ENCODE measurements at places on chromosomes 7 and 10.

DNA sequence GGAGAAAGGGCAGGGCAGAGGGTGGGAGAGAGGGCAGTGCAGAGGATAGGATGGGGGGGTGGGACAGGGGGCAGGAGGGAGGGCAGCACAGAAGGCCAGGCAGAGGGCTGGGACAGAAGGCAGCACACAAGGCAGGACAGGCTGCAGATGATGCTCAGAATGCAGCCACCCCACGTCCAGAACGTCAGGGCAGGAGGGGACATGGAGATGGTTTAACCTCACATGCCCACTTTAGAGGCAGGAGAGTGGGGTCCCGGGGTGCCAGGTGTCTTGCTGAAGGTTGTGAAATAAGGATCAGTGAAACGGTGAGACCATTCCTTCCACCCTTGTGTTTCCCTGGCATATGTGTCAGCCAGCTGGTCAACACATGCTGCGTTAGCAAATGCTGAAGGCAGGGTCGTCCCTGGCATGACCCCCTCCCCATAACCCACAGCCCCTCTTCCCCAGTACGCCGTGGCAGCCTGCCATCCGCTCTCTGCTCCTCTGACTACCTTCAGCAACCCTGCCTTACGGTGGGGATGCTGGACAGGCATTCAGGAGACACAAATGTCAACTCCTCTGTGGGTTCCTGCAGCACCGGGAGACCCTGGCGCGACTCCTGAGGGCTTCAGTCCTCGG is 592.1 kb downstream of the DNAJB6 start:
- DNase-seq, result no peak

GRCh38 chr7:155057076-155057475 is 13.0 kb upstream of the HTR5A start:
- DNase-seq, result no peak

DNA sequence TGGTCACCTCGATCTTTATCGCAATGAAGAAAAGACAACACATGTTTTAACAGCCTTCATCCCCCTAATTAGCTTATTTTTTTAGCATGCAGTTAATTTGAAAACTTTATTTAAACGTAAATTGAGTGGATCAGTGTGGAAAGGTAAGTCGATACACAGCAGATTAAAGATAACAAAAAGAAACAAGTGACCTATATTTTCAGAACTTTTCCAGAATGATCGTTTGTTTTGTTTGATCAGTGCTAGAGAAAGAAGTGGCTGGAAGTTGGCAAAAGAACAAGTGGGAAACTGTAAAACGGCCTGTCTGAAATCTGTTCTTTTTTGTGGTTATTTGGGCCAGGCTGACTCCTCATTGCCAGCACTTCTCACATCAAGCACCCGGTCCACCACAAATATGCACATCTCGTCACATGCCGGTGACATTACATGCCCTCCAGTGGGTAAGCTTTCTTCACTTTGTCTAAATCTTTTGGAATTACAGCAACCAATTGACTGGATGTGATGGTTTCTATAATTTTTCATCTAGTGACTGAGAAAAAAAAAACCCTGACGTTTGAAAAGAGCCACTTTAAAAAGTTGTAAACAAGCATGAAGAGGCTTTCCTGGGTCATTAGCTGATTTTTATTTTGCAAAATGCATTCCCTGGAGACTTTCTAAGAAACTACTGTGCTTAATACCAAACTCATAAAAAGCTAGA is 33.2 kb downstream of the C7orf33 start:
- DNase-seq, result no peak

DNA sequence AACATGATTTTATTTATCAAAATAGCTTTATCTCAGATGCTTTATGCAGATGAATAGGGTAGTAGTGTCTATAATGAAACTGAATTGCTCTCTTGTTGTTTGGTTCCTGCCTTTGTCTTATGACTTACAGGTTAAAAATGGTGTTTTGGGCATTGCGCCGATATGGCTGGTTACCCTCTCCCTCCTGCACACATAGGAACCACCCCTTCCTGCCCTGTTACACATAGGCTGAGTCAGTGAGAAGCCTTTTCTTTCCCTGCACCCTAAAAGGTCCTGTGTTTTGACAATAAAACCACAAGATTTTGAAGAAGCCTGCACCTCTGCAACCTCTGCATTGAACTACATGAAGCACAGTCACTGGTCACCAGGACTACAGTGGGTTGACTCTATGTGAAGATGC is 655.8 kb upstream of the ANKRD30A start:
- DNase-seq, result no peak

- DNase-seq, result no peak
Observed at GRCh38 chr7:39187130-39187529, 209.4 kb downstream of the POU6F2 start.

DNA sequence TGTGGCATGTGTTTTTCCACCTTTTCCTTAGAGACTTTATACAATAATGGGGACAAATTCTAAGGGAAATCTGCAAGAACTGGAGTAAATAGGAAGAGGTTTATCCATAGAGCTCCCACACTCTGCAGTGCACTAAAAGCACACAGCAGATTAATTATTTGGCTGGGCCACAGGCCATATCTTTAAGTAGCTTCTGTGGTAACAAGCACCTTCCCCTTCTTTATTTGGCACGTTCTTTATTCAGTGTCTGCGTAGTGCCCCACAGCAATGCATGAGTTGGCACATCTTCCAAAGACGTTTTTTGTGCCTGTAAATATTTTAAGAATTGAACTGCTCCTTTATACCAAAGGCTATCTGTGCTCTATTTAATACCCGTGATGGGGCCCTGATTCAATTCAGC is 104.9 kb upstream of the MBL2 start:
- no peak for DNase-seq

- no peak for DNase-seq
Observed at GRCh38 chr10:33698033-33698432, 363.6 kb upstream of the NRP1 start.

DNA sequence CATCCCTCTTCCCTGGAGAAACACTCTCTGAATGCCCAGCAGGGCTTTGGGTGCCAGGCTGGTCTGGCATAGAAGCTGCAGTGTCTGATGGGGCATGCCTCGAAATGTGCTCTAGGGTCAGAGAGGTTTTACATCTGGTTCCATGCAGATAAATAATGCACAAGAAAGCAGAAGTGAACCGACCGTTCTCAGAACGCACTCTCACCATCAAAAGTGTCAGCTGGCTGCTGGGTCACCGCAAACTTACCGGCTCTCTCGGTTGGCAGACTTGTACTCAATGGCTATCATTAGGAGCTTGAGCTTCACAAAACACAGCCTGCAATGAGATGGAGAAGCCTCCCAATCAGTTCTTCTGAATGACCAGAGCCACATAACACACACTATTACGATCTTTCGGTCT is 610.0 kb downstream of the KCNMA1 start:
- DNase-seq, result no peak

DNA sequence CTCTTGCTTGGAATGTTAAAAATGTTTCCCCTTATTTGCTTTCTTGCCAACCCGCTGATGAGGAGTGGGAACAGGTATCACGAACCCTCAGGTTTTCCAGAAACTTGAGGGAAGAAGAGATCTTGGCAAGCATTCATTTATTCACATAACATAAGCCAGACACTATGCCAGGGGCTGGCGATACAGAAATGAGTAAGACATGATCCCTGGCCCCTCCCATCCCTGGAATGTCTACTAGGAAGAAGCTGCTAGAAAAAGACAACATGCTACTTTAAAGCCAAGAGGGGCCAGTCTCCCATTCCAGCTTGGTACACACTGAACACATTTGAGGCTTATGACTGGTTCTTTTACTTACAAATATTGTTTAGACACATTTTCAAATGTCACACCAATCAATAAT is 26.4 kb downstream of the SLC35B4 start:
- no peak for DNase-seq

DNA sequence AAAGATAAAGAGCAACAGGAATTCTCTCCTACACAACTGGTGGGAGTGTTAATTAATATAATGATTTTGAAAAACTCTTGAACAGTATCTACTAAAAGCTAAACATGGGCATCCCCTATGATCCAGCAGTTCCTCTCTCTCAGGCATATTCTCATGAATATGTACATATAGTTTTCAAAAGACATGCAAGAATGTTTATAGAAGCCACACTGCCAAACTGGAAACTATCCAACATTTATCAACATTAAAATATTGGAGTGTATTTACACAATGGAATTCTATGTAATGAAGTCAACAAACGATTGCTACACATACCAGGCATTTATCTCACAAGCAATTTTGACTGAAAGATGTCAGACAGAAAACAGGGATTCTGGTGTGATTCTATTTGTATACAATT is 404.5 kb upstream of the ANKRD30A start:
- no peak for DNase-seq

DNA sequence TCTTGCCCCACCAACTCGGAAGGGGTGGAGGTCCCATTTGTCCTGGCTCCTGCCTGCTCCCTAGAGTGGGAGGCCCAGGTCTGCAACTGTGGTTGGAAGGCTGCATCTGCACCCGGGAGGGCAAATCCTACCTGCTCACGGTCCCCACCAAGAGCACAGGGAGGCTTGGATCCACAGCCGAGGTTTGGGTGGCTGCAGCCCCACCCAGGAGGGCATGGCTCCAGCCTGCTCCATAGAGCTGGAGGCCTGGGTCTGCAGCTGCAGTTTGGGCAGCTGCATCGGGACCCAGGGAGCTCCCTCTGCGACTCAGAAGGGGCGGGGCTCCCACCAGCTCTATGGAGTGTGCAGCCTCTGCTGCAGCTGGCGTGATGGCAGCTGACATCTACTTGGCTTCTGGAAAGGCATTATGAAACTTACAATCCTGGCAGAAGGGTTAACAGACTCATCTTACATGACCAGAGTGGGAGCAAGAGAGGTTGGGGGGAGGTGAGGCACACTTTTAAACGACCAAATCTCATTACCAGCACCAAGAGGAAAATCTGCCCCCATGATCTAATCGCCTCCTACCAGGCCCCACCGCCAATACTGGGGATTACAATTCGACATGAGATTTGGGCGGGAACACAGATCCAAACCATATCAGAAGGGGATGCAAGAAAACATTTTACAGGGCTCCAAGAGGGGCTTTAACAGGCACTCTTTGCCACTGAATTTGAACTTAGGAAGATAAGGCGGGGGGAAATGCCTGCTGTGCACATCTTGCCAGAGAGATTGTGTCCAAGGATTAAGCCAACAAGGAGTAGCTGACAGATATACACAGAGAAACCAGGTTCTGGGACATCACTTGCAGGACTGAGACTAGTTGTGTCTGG is 8.2 kb upstream of the BLVRA start:
- no peak for DNase-seq

DNA sequence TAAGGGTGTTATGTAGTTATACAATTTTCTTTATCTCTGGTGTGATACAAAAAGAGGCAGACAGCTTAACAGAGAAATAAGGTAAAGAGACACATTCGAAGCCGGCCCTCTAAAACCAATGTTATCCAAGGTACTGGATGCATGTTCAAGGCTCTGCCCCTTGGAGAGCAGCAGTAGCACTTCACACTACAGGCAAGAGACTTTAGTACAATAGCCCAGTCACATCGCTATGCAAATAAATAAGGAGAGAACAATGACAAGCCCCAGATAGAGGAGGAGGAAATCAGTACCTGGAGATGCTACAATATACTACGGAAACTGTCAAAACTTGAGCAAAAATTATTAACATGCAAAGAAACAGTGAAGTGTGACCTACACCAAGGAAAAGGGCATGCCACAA is 111.1 kb downstream of the ITGB1 start:
- no peak for DNase-seq

GRCh38 chr7:71466448-71467145 is 334.7 kb downstream of the GALNT17 start:
- DNase-seq, result no peak

- DNase-seq, result no peak
Observed at GRCh38 chr10:24269476-24269875, 60.5 kb downstream of the KIAA1217 start.

DNA sequence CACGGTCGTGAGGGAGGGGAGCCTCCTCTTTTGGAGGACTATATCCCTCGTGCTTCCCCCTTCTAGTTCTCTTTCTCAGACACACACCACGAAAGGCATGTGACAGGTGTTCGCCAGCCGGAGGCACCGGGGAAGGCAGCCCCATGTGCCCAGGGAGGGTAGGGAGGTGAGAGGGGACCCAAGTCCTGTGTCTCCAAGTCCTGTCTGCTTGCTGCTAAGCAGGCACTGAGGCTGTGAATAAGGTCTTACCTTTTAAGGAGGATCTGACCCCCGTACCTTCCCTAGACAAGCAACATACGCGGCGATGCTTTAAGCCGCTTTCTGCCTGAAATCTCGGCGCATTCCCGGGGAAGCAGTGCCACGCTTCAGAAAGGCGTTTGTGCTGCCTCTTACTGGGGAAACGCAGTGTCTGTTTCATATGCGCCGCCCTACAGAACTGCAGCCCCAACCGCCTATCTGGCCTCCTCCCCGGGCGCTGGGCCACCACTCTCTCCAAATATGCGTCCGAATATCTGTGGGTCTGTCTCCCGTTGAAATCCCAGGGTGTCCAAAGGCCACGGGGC is 770 bp downstream of the PLXNA4 start:
- peak; percentile 76 for DNase-seq

DNA sequence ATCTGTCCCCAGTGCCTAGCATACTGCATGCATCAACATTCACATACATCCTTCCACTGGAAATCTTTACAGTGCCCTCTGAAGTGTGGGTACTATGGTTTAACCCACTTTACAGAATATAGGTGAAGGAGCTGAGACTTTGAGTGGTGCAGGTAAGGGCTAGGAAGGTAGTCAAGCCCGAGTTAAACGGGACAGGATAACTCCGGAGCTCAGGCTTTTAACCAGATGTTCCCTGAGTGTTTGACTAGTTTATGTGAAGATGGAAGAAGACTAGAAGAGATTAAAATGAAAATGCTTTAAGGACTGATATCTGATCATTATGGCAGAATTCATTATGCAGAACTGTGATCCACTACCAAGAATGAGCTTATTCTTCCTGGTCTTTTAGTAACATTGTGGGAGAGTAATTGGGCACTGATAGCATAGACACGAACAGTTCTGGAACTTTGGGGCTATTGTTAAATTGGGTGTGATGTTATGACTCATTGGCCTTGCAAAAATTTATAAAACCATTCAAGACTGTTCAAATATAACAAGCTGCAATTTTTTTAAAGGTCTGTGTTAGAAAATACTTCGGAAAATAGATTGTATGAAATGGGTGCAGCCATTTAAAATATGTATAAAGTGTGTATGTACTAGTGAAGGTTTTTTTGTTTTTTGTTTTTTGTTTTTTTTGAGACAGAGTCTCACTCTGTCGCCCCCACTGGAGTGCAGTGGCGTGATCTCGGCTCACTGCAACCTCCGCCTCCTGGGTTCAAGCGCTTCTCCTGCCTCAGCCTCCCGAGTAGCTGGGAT is 4.4 kb downstream of the CUL1 start:
- no peak for DNase-seq

All from Ammon's horn (tissue), 1 donor.